Activated gamma-delta T cell treated with Interleukin-2 at 50 U/mL for 16 hours (primary cell): ENCODE measurements at places on chromosomes 5 and 9.

- no peak for DNase-seq
These were observed 96.2 kb upstream of the ICE1 start for GRCh38 chr5:5326115-5326758.

DNA sequence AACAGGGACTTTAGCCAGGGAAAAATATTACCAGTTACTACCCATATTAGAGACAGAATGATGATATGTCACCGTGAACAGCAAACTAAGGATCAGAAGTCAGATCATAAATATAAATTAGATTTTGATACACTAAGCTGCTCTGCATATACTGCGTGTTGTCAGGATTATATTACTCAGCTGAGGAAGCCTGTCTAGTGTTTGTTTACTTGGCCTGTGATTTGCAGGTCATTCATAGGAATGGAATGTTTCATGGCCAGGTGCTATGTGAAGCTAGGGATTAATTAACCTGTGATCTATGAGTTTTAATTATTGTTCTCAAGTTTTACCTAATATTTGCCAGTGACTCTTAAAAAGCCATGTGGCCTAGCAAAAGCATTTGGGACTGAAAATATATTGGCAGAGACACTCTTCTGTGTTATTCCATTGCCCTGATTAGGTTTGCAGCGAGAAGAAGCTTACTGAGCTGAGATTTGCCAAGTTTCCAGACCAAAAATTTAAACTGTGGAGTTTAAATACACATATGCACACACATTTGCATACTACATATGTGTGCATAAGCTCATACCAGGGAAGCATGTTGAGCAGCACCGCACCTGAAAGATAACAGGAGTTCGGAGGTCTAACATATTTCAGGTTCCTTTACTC, 496.3 kb upstream of the GRIA1 start:
- no peak for DNase-seq

DNA sequence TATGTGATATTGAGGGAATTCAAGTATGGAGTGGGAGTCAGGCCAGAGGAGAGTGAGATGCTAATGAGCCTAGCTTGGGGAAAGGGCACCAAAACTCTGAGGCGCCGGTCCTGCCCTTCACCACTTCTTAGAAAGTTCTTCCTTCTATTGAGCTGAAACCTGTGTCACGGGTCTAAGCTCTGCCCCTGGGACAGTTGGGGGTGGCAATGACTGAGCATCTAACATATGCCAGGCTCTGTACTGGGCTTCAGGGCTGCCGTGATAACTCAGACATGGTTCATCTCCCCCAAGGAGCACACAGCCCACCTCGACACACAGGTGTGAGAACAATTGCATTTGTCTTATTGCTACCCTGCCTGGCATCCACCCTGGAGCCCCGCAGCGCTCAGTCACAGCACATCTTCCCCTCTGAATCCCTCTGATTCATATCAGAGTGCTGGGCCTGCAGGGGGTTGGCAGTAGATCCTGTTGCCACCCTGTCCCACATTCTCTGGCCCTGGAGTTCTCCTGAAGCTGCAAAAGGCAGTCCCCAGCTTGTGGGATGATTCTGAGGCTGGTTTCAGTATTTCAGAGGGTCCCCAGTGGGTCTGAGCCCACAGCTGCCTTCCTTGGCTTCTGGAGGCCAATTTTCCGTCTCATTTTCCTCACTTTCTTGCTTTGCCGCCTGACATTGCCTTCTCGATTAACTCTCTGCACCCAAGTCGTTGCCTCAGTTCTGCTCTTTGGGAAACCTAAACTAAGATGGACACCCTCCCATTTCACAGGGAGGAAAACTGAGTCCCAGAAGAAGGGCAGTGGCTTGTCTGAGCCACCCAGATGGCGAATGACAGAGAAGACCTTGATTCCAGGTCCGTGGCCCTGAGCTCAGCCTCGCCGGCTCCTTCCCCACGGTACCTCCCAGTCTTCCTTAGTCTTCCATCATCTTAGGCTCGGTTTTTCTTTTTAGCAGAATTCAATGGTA, 42.5 kb downstream of the ALG2 start:
- no peak for DNase-seq

GRCh38 chr5:155514105-155514563, 500.6 kb downstream of the KIF4B start:
- no peak for DNase-seq

DNA sequence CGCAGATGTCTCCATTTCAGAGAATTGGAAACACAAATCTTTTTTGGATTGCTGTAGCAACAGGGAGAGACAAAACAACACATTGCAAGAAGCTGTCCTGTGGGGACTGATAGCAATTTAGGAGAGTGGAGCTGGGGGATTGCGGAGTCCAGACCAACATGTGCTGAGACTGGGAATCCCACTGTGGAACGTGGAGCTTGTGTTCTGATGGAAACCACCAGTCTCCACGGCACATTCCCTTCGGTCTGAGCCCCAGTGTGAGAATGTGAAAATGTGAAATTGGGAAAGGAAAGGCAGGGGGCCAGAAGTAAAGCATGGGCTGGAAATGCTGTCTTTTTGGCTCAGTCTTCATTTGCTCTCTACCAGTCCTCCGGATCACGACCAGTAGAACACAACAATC, 348.8 kb upstream of the TNC start:
- no peak for DNase-seq

DNA sequence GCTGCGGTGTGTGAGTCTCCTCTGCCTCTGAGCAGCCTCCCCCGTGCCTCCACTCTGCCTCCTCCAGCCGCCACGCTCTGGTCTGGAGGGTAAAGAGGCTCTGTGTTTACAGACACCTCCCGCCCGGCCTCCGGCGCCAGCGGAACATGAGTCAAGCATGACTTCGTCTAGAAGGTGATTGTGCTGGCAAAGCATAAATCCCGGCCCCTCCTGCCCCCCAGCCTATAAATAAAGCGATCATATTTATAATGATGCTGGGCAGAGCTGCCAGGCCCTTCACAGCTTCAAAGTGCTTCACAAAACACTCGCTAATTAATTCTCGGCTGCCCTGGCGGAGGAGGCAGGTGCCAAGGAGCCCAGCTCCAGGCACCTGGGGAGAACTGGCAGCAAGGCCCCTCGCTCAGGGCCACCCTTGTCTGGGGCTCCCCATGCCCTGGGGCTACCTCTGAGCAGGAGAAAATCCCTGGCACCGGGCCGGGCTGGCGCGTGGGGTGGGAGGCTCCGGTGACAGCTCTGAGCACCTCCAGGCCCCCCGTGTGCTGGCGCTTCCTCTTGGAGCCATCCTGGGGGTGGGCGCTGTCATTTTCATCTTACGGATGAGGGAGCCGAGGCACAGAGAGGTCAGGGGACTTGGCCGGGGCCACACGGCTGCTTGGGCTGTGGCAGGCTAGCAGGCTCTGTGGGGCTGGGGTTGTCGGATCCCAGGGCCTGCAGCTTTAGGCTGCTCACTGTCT, 87.8 kb downstream of the RXRA start:
- DNase-seq: no peak

DNA sequence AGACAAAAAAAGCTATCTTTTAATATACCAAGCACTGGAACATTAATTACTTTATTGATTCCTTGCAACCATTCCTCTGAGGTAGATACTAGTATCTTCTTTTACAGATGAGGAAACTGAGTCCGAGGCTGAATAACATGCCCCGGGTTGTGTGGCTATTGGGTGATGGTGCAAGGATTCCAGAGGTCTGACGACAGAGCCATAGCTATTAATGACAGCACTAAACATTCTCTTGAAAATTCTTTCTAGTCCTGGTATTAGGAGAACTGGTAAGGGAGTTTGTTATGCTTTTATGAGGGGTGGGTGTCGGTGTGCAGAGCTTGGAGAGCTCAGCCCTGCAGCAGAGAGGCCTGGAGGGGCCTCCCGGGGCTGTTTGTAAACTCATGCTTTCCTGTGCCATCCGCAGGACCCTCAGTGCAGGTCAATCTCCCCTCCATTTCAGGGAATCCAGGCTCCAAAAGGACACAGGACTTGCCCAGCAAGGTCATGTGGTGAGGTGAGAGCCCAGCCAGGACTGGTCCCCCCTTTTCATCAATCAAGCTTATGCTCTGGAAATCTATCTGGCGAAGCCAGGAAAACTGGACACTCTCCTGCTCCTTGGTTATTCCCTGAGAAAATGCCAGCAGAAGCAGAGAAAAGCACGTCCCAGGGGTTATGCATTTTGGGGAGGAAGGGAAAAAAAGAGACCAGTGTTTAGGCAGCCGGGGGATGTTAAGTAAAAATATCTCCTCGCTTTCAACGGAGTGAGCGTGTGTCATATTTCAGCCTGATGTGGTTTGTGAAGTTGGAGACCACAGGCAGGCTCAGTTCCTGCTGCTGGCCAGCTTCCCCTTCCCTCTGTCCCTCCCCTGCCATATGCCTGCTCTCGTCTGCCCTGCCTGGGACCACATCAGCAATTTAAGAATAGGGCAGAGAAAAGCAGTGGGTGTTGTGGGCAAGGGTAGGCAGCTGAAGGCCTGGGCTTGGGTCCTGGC, 3.7 kb downstream of the GSN start:
- DNase-seq: no peak

DNA sequence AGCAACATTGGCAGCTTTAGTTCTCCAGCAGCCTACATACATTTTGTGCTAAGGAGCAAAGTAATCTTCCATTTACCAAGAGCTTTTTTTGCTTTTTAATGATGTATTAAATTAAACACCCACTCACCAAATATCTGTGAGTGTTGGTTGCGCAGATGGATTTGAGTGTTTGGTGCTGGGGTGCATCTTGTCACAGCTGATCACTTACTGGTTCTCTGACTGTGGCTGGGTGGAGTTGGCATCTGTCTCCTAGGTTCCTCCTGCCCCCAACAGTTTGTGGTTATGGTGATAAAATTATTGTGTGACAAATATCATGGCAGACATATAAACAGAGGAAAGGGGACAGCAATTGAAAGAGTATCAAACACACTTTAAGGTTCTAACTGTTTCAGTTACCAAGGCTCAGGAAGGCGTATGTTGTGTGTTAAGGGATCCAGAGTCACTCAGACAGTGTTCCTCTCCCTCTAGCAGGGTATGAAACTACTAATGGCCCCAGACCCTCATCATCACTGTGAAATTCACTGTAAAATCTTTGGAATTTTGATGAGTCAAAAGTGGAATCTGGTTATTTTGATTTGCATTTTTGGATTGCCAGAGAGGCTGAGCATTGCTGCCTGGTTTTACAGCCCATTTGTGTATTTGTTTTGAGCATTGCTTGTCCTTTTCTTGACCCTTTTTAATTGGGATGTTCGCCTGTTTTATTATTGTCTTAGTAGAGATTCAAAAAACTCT, 81.7 kb downstream of the PDE8B start:
- no peak for DNase-seq

- no peak for DNase-seq
These were observed 338.1 kb downstream of the ASTN2 start for GRCh38 chr9:117076571-117077290.

DNA sequence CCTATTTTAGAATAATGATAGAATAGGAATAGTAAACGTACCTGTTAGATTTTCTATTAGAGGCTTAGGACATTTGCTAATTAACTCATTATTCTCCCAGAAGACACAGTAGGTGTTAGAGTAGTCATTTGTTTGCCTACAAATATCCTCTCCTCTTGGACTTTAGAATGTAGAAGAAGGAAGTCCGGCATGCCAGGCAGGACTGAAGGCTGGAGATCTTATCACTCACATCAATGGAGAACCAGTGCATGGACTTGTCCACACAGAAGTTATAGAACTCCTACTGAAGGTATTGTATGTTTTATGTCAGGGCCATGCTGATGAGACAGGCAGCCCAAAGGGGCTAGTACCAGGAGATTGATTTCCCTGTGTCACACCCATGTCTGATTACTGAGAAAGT, 43.3 kb downstream of the CD180 start:
- no peak for DNase-seq

- DNase-seq: no peak
These were observed 536 bp upstream of the STX17 start for GRCh38 chr9:99905833-99906402.

DNA sequence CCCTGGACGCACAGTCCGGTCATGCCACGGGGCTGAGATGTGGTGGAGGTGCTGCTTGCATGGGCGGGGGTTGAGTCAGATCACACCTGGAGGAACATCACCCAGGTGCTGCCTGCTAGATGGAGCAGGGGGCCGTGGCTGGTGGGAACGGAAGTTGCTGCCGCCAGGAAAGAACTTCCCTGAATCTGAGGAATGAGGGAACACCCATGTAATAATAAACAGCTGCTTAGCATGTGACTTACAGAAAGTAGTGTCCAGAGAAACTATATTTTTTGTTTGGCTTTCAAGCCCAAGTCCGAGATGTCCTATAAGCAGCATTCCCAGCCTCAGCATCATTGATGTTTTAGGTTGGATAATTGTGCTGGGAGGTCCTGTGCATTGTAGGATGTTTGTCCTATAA, 27.1 kb upstream of the FAM240B start:
- DNase-seq: no peak

DNA sequence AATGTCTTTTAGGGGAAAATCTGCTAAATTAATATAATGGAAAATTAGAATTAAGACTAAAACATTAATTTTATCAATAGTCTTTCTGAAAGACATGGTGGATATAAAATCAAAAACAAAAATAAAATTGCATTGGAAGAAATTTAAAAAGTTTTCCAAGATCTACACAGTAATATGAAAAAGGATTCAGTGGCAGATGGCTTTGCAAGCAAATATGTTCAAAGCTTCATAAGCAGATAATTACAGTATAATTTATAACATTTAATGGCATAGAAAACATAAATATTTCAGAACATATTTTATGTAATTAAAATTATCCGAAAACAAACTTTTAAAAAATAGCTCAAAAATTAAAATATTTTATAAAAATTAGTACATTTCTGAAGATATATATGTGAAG, 512.4 kb upstream of the CYLC2 start:
- DNase-seq: no peak

DNA sequence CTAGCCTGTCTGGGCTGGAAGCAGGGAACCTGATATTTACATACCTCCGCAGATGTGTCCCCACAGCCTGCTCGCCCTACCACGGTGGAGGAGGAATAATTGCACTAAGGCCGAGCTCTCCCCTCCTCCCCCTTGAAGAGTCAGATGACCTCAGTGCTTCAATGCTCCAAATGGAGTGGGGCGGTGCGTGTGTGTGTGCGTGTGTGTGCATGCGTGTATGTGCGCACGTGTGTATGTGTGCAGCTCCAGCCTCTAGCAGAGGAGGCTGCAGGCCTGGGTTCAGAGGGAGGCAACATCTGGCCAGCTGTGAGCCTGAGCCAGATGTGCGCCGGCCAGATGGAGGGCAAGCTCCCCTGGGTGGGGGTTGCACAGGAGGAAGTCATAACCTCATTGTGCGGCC, 90.5 kb downstream of the NRG2 start:
- no peak for DNase-seq

DNA sequence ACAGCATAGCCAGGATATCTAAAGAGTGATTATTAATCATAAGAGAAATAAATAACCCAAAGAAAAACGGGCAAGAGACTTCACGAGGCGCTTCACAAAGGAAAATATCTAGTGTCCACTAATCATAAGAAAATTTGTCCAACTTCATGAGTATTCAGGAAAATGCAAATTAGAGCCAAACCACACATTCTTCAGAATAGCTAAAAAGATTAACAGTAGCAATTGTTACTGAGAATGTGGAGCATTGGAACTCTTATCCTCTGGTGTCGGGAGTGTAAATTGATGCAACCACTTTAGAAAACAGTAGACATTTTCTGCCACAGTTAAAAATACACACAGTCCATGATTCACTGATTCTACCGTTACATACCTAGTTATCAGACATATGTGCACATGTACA, 145.7 kb downstream of the CWC27 start:
- no peak for DNase-seq

GRCh38 chr5:176700239-176700847, 53.1 kb downstream of the TSPAN17 start:
- DNase-seq: no peak
